ENCODE measurements at places on chromosomes 13 and 19. TPM values are rescaled to one million over a fixed set of nuclear protein-coding genes. Genes with fewer than 3 reads are reported as not detected.
A peak's percentile ranks its signal among the peaks of the same experiment; 100 is the strongest.

- DNase-seq, result no peak
Measured at GRCh38 chr13:23811366-23812062, 77.7 kb downstream of the MIPEP start.

DNA sequence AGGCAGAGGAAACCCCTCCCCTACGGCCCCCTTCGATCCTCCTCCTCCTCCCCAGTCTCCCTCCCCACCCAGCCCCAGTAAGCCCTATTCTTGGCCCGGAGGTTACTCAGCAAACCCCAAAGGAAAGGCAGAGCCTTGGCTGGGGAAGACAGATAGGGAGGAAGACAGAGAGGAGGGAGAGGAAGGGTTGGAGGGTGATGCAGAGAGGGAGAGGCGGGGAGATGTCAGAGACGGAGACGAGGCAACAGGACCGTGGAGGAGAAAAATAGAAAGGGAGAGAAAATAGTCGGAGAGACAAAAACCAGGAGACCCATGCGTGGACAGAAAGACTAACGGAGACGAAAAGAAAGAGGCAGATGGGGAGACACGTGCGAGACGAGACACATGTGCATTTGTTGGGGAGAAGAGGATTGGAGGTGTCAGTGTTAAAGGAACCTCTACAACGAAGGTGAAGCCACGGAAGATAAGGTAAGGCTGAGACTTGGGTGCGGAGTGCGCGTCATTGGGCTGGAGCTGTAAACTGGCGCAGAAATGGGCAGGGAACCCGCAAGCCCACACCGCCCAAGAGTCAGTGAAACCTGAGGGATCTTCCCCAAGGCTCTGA, 2.9 kb downstream of the TGFB1 start:
- DNase-seq, result no peak

- no peak for DNase-seq
Measured at GRCh38 chr19:32611161-32611560, 30.2 kb downstream of the PDCD5 start.

DNA sequence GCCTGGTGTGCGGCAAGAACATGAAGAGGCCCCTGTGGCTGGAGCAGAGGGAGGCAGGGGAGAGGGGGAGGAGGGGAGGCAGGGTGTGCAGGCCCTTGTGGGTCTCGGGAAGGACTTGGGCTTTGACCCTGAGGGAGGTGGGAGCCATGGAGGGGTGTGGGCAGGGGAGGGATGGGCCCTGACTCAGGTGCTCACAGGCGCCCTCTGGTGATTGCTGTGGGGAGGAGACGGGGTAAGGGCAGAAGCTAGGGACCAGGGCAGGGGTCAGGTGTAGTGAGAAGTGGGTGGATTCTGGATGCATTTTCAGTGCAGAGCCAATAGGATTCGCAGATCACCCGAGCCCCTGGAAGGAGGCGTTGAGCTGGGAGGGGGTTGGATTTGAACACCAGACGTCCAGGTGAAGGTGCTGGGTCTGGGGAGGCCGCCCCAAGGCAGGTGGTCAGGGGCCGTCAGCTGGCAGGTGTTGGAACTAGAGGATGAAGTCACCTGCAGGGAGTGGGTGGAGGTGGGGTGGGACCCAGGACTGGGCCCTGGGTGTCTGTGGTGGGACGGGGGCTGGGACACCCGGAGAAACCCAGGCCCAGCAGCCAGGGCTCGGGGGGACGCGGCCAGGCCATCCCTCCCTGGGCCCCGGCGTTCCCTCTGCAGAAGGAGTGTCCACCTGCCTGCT, 185.4 kb downstream of the KDM4B start:
- DNase-seq, result no peak

GRCh38 chr19:48569814-48570213, 17.8 kb downstream of the SULT2B1 start:
- DNase-seq, result no peak

DNA sequence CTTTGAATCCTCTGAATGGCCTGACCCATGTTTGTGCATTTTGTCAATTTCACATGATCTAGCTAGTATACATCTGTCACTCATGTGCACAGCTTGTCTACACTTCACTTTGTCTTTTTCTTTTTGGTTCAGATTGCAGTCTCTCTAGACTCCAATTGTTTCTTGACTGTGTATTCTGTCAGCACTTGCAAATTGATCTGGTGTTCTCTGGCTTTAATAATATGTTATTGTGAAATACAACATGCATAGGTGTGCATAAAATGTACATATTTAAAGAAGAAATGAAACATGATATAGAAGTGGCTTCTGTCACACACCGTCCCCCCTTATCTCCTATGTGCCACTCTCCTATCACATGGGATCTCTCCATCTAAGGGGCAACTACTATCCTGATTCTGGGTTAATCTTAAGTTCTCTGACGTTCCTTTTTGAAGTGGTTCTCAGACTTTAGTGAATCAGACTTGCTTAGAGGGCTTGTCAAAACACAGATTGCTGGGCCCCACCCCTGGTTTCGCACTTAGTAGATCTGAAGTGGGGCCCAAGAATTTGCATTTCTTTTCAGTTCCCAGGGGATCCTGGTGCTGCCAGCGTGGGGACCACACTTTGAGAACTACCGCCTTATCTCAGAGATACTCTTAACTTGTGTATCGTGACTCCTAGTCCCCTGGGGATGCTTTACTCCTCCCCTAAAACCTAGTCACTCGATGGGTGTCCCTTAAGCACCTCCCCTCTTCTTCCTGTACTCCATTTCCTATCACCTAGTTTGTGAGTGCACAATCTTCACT, 5.8 kb downstream of the KRTDAP start:
- no peak for DNase-seq

DNA sequence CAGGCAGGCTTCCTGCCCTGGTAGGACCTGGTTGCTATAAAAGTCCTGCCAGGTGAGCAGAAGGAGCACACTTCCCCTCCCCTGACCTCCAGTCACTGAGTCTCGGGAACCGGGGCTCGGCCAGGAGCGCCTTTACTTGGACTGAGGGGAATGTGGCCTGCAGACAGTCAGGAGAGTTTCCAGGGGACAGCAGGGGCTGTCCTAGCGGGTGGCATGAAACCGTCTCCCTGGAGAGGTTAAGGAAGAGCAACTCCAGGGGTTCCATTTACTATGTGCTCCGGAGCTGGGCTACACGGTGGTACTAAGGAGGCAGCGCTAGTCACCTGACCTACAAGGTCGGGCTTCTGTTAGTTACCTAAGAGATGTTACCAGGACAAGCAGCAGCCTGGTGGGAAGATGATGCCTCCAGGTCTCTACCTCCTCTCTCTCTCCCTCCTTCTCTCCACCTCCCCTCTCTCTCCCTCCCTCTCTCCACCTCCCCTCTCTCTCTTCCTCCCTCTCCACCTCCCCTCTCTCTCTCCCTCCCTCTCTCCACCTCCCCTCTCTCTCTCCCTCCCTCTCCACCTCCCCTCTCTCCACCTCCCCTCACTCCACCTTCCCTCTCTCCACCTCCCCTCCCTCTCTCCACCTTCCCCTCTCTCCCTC, 4.1 kb upstream of the CNOT3 start:
- no peak for DNase-seq

Gene ZNF90
- total RNA-seq, result 4.6 TPM

- no peak for DNase-seq
Measured at GRCh38 chr13:47687577-47687976, 313.5 kb downstream of the SUCLA2 start.

GRCh38 chr19:10818301-10819123, 17.5 kb downstream of the TMED1 start:
- DNase-seq, result no peak

GRCh38 chr13:43831088-43831487, 44.3 kb upstream of the ENOX1 start:
- DNase-seq, result no peak

Gene KLK4
- total RNA-seq, result not detected

DNA sequence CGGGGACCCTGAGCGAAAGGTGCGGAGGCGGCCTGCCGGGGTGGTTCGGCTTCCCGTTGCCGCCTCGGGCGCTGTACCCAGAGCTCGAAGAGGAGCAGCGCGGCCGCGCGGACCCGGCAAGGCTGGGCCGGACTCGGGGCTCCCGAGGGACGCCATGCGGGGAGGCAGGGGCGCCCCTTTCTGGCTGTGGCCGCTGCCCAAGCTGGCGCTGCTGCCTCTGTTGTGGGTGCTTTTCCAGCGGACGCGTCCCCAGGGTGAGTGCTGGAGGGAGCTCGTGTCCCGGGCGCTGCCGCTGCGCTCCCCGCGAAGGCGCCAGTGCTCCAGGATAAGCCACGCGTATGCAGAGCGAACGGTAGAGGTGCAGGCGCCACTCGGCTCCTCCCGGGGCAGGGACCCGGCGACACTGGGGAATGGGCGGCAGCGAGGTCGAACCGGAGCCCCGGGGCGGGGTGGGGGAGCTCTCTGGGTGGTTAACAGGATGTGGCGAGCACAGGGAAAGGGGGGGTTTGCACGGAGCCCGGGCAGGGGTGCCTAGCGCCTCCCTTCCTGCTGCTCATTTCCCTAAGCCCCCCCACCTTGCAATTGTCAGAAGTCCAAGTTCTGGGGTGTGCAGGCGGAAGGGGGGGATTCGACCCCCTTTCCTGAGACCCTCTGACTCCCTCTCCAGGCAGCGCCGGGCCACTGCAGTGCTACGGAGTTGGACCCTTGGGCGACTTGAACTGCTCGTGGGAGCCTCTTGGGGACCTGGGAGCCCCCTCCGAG, at the start of gene IL27RA:
TSS of gene IL27RA (plus strand) at position 44 of the 762 bp plus-strand sequence. CDS start at position 155, 111 bp downstream.
- peak; percentile 78 for DNase-seq

Gene FPR1
- not detected for total RNA-seq

- no peak for DNase-seq
Measured at GRCh38 chr19:33375837-33376159, 2.3 kb downstream of the CEBPG start.

DNA sequence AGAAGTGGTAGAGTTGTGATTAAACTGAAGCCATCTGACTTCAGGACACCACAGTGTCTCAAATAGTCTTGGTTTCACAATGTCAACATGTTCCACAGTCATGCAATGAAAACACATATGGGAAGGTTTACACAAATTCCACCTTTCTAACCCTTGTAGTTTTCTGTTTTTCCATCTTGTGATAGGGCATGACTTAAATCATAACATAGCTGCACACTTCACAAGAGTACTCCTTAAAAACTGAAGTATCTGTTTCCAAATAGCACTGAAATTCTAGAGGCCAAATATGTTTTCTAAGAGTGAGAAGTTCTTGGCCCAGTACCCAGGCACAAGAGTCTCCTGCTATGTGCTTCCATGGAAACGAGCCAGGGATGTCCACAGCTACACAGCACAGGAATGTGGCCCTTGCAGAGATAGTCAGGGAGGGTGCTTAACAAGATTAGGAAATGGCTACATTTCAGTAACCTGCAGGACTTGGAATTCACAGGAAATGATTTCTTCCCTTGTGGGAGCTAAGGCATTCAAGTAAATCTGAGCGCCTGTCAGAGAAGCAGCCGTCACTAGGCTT, 269.1 kb downstream of the NDFIP2 start:
- no peak for DNase-seq

GRCh38 chr19:52331757-52332156, 4.3 kb upstream of the ZNF610 start:
- DNase-seq, result no peak

Gene SYNE4
- 1.8 TPM for total RNA-seq

- no peak for DNase-seq
Measured at GRCh38 chr13:111893071-111893606, 173.8 kb upstream of the SOX1 start.

DNA sequence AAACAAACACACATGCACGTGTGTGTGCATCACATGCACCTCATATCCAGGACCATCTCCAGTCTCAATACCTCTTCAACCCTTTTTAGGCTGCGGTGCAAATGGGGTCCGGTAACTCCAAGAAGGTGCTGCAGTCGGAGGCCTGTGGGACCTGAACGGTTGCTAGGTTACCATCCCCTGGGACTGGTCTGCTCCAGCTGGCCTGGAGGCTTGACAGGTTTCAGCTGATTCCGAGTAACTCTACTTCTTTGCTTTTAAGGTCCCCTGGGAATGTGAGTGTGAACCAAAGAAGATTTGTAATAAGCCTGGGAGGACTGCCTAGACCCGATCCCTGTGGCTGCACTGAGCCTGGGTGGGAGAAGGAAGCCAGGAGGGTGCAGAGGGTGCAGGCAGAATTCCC, 117.5 kb downstream of the CCNA1 start:
- no peak for DNase-seq

- no peak for DNase-seq
Measured at GRCh38 chr13:42109957-42110356, 61.5 kb downstream of the DGKH start.

Gene ZNF446
- 6.6 TPM for total RNA-seq

- no peak for DNase-seq
Measured at GRCh38 chr13:21897161-21897560, 226.3 kb downstream of the FGF9 start.

Gene KLC3
- total RNA-seq, result not detected

Gene TNFSF9
- 9.7 TPM for total RNA-seq

- no peak for DNase-seq
Measured at GRCh38 chr19:46608178-46608577, 7.0 kb downstream of the CALM3 start.

DNA sequence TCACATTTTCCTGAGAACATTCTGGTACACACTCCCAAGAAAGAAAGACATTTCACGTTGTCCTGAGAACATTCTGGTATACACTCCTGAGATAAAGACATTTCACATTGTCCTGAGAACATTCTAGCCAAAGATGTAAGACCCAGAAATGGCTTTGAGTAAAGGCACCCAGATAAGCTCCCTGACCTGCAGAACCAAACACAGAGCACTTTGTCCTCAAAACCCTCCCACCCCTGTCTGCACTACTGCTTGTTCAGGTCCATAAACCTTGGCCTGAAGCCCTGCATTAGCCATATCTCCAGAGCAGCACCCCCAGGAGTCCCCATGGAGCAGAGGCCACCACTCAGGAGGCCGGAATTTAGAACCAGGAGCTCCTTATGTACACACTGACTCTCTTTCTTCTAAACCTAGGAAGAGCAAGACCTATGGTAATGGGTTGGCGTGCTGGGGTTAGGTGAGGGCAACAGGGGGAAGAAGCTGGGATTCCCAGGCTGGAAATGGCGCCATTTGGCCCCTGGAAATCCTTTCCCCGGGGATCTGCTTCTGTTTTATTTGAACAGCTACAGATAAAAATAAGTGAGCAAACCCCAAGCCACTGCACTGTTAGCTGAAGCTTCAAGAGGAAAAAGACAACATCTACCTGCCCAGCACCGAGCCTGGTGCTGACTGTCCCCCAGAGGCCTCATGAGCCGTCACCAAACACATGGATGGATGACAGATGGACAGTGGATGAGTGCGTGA, 13.7 kb downstream of the GAS6 start:
- no peak for DNase-seq

Gene MYADM
- 63.1 TPM for total RNA-seq

GRCh38 chr19:48862827-48863226, 5.6 kb downstream of the PLEKHA4 start:
- DNase-seq, result no peak

Gene ZSCAN22
- total RNA-seq, result 4.8 TPM

- DNase-seq, result no peak
Measured at GRCh38 chr19:3397266-3398022, 31.1 kb downstream of the NFIC start.

- DNase-seq, result no peak
Measured at GRCh38 chr13:50577806-50578205, 265.7 kb downstream of the DLEU7 start.

Gene DLEU7
- not detected for total RNA-seq

All from activated T-helper 1 cell treated with anti-CD3 and anti-CD28 coated beads, Interleukin-12 subunit alpha, Interleukin-12 subunit beta, Interleukin-2, Interleukin-4 antibody, amounts not matched to agents 30 ng/mL and 10 ng/mL and 1 ng/mL, durations not matched to agents 14 hours and 24 hours and 36 hours (primary cell).